ENCODE measurements at places on chromosomes 2 and 18.

- DNase-seq, result no peak
Observed at GRCh38 chr2:172709566-172710291, 25.9 kb upstream of the RAPGEF4 start.

- DNase-seq, result no peak
Observed at GRCh38 chr18:76231402-76231801, 263.6 kb downstream of the ZNF516 start.

- no peak for DNase-seq
Observed at GRCh38 chr2:77294474-77294873, 227.7 kb downstream of the LRRTM4 start.

GRCh38 chr2:140597836-140598235 lies 1533.0 kb downstream of the LRP1B start:
- no peak for DNase-seq

- no peak for DNase-seq
Observed at GRCh38 chr2:15666861-15667808, 75.5 kb downstream of the DDX1 start.

Measured in fibroblast of mammary gland (primary cell).